ENCODE measurements at places on chromosomes 3 and 15.

GRCh38 chr3:36652104-36652503 lies 112.2 kb downstream of the DCLK3 start:
- DNase-seq, result no peak

DNA sequence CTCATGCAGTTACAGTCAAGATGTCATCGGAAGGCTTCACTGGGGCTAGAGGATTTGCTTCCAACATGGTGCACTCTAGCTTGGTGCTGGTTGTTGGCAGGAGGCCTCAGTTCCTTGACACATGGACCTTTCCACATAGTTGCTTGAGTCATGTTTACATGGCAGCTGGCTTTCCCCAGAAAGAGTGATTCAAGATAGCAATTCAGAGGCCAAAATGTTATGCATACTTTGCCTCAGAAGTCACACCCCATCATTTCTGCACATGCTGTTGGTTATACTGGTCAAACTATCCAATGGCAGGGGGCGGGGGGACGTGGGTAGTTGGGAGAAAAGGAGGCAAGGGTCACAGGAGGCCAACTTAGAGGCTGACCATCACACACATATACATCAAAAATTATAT lies 58.7 kb downstream of the FOXB1 start:
- DNase-seq, result no peak

- DNase-seq, result no peak
Observed at GRCh38 chr3:175695251-175695650, 836.1 kb downstream of the NAALADL2 start.

DNA sequence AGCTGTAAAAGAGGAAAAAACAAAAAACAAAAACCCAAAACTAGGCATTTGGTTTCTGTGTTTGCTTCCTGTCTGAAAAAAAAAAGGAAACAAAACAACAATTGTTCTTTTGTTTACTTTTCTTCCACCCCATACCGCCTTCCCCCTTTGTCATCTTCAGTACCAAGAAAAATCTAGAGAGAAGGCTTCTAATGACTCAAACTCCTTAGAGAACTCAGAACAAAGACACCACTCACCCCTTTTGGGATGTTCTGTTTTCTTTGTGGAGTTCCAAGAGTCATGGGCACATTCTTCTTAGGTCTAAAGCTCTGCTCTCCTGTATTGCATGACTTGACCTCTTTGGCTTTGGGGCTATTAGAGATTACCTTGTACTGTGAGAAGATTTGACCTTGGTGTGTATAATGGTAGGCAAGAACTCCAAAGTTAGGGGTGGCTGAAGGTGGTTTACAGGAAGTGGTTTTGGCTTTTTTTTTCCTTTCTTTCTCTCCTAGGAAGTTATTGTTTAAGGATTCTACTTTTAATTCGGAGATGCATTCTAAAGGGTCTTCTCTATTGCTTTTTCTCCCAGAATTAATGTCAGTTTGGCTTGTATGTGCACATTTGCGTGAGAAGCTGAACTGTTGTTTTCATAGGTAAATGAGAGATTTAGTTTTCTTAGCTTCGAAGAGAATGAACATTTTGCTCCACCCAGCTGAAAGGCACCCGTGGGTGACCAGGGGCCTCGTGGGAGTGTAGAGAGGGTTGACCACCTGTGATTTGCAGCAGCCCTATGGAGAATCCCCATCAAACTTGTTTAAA lies 39.5 kb upstream of the ZBTB20 start:
- no peak for DNase-seq

- no peak for DNase-seq
Observed at GRCh38 chr15:100695048-100695447, 92.7 kb downstream of the ASB7 start.

DNA sequence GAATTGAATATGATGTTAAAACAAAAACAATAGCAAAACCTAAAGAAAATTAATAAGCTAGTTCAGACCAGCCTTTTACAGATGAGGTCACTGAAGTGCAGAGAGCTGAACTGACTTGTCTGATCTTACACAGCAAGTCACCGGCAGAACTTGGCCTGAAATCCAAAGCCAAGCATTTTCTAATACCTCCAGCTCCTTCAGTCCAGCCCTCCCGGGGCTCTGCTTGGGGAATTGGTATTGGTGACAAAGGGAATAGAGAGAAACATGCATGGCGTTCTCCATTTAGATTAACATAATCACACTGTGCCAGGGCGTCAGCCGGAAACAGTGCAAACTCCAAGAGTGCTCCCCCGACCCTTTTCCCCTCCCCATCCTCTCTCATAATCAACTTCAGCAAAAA lies 14.1 kb upstream of the ZSCAN2 start:
- no peak for DNase-seq

DNA sequence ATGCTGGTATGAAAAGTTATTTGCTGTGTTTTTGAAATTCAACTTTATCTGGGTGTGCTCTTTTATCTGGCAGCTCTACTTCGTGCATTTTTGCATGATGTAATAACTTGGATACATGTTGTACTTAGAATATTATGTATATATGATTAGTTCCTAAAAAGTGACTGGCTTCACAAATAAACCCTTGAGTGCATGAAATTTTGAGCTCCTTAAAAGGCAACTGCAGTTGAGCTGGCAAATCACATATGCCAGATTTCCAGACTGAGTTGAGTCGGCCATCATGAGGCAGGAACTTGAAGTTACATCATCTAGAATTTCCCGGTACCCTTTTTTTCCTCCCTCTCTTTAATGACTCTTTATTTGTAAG lies 162.5 kb downstream of the FNDC3B start:
- no peak for DNase-seq

DNA sequence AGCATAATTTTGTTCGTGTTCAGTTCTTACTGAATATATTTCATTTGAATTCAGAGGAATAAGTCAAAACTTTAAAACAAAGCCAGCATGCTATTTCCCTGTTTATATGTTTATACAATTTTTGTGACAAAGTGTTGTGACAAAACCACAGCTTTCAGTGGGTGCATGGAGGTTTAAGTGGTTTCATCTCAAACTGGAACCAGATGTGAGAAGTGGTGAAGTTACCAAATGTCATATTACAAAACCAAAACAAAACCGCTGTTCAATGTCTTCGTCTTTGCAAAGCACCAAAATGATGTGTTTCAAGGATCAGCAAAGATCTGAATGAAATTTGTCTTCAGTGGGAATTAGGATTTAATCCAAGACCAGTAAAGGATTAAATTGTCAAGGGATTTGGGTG lies 59.3 kb upstream of the OSTN start:
- DNase-seq, result no peak

GRCh38 chr3:13822871-13823585 lies 56.8 kb downstream of the WNT7A start:
- DNase-seq, result no peak

GRCh38 chr3:131299836-131300235 lies 81.7 kb upstream of the NUDT16 start:
- no peak for DNase-seq

- DNase-seq, result no peak
Observed at GRCh38 chr3:100003609-100004503, 110.4 kb downstream of the FILIP1L start.

DNA sequence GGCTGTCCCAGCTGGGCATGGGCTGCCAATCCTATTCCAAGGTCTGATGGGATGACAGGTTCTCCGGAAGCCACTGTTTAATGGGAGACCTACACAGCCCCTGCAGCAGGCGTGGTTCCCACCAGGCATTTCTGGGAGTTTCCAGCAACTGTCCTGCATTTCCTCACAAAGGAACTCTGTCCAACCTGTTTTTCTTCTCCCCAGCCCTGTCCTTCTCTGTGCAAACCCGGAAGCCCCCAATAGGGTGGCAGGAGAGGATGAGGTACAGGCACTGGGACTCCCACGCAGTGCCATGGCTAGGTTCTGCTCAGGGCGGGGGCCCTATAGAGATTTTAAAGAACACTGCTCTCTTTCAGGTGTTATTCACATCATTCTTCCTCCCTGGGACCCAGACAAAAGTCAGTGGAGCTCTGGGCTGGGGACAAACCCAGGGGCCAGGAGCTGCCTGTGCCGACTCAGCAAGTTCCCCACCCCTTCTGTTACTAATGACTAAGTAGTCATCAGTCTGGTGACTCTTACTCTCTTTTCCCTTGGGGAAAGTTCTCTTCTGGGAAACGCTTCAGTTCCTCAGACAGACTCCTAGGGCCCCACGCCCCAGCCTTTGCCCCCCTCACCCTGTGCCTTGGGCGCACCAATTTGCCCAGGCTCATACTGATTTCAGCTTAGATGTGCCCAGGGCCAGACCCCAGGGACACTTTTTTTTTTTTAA lies 97.7 kb downstream of the CD47 start:
- no peak for DNase-seq

DNA sequence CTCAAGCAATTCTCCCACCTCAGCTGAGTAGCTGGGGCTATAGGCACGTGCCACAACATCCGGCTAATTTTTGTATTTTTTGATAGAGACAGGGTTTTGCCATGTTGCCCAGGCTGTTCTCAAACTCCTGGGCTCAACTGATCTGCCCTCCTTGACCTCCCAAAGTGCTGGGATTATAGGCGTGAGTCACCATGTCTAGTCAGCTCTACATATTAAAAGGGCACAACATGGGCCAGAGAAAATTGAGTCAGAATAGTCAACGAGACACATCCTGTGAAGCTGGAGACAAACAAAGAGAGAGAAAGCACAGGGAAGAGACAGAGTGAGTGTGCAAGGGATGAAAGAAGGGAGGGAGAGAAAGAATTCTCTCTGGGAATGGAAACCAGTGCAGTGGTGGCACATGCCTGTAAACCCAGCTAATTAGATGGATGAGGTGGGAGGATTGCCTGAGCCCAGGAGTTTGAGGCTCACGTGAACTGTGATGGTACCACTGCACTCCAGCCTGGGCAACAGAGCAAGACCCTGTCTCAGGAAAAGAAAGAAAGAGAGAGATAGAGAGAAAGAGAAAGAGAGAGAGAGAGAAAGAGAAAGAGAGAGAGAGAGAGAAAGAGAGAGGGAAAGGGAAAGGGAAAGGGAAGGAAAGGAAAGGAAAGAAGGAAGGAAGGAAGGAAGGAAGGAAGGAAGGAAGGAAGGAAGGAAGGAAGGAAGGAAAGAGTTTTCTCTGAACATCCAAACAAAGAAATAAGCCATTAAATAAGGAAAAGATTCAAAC lies 107.2 kb upstream of the SLC25A36 start:
- no peak for DNase-seq

DNA sequence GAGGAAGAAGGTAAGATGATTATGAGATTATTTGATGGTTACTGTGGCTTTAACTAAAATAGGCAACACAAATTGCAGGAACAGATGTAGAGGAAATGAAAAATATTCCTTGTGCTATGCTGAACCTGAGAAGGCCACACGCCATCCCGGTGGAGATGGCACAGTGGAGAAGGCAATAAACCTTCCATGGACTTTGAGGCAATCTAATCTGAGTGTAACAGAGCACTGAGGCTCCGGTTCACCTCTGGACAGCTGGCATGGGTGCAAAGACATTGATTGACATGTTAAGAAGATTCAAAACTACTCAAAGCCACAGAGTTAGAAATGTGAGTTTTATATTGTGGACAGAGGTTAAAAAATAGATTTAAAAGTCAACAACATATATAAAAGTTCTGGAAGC lies 535.7 kb downstream of the AGBL1 start:
- DNase-seq, result no peak

- no peak for DNase-seq
Observed at GRCh38 chr15:78982736-78983135, 37.9 kb upstream of the CTSH start.

GRCh38 chr15:77015646-77016320 lies 20.9 kb downstream of the PSTPIP1 start:
- no peak for DNase-seq

- no peak for DNase-seq
Observed at GRCh38 chr3:115975353-115975752, 352.0 kb downstream of the GAP43 start.

DNA sequence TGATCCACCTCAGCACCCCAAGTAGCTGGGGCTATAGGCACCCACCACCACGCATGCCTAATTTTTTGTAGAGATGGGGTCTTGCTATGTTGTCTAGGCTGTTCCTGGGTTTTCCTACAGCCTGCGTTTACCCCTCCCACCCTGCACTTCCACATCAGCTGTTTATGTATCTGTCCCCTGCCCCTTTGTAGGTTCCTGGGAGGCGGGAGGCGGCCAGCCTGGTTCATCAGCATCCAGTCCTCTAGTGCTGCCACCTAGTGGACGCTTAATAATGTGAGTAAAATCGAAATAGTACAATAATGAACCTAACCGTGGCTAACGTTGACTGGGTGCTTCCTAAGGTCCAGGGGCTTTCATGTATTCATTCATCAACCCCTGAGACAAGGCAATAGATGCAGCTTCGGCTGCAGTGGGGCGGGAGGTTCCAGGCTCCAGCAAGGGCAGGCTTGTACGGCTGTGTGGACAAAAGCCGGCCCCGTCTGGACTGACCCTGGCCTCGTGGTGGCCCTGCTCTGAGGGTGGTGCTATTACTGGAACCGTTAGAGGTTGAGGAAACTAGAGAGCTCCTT lies 1.2 kb upstream of the LCTL start:
- peak; percentile 57 for DNase-seq

DNA sequence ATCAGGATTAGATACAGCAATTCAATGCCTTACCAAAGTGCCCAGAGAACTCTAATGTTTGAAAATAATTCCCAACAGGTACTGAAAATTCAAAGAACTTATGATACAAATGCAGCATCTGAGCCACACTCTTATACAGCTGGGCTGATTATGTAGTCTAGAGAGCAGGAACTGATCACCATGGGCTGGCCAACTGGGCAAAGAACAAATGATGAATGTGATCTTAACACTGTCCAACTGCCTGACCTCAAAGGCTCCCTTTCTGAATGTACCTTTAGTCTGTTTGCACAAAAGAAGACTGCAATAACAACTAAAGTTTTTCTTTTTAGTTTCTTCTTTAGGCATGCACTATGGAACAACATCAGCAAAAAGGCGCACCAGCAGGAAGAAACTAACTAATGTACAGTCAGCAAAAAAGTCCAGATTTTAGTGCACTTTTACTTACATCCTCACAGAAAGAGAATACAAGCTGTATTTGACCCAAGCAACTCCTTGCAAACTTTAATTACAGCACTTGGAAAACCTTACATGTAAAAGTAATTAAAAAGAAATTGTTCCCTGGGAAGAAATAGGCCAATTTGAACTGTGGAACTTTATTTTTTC lies 1095.1 kb downstream of the IGSF11 start:
- DNase-seq, result no peak

DNA sequence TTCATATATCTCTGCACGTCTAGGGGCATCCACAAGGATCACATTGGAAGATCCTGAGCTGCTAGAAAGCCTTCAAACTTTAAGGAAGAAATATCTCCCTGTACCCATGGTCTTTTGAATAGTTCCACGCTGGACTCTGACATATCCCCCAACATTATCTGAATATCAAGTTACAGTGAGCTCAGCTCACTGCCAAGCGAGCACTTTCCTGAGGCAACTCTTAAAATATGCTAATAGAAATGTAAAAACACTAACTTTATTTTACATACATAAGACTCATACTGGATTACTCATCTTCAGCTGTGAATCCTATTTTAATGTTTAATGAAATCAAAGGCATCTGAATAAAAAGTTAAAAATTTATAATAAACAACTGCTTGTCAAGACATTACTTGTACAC lies 420.2 kb upstream of the CCDC54 start:
- DNase-seq, result no peak

All from activated T-cell treated with anti-CD3 and anti-CD28 coated beads, Interleukin-2, amount 50 U/mL, for 24 hours (primary cell).